Hepatocyte (in vitro differentiated cells): ENCODE measurements at places on chromosomes 1 and 21. TPM values are rescaled to one million over a fixed set of nuclear protein-coding genes. Genes with fewer than 3 reads are reported as not detected.

SPATA46 gene
- not detected in 2 replicates for total RNA-seq

DNA sequence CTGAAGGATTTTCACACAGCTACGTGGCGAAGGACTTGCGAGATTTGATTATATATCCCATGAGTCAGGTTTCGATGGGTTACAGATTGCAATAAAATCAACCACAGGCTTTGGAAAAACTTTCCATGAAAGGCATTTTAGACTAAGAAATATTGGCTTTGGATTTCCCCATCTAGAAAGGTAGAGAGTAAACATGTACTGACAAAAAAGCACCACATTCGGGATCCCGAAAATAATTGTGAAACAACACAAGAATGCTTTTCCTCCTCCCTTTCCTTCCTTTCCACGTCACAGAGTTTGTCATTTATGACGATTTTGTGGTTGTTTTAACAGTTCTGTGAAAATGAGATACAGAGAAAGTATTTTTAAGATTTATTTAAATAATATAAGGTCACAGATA, 38.5 kb downstream of the TGFB2 start:
- H3K27me3 ChIP-seq: no peaks in the 10 kb centered on the region
- H3K36me3 ChIP-seq: no peaks in the 10 kb centered on the region
- no peak for DNase-seq
- no peak overlapping the region for H3K4me3 ChIP-seq
- H3K27ac ChIP-seq: no peak overlapping the region

PLA2G2C gene
- not detected in 2 replicates for total RNA-seq

ANGPTL3 gene
- 81.8 and 88.6 TPM in 2 replicates for total RNA-seq

- no peaks in the 10 kb centered on the region for H3K27me3 ChIP-seq
- H3K36me3 ChIP-seq: no peaks in the 10 kb centered on the region
- DNase-seq: no peak
- H3K4me1 ChIP-seq: peaks cover 7% of the 10 kb centered on the region
- H3K27ac ChIP-seq: no peak overlapping the region
- no peak overlapping the region for H3K4me3 ChIP-seq
Observed at GRCh38 chr1:22738522-22738921, 27.9 kb downstream of the EPHB2 start.

GRCh38 chr1:167130829-167131510, 37.1 kb downstream of the STYXL2 start:
- no peak overlapping the region for H3K4me3 ChIP-seq
- H3K4me1 ChIP-seq: no peaks in the 10 kb centered on the region
- DNase-seq: no peak
